HT-29 (cell line): ENCODE measurements at places on chromosomes 11 and 22.

- DNase-seq = no peak
Observed at GRCh38 chr11:114081641-114082414, 22.3 kb downstream of the ZBTB16 start.

DNA sequence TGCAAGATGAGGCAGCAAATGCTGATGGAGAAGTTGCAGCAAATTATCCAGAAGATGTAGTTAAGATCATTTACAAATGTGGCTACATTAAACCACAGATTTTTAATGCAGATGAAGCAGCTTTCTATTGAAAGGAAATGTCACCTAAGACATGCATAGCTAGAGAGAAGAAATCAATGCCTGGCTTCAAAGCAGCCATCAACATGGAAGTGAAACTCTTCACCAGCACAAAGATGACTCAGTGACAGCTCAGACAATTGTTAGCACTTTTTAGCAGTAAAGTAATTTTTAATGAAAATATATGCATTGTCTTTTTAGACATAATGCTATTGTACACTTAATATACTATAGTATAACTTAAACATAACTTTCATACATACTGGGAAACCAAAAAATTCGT, 71.4 kb downstream of the FANCF start:
- DNase-seq = no peak

- no peak for DNase-seq
Observed at GRCh38 chr11:47437218-47437745, 11.0 kb upstream of the PSMC3 start.

DNA sequence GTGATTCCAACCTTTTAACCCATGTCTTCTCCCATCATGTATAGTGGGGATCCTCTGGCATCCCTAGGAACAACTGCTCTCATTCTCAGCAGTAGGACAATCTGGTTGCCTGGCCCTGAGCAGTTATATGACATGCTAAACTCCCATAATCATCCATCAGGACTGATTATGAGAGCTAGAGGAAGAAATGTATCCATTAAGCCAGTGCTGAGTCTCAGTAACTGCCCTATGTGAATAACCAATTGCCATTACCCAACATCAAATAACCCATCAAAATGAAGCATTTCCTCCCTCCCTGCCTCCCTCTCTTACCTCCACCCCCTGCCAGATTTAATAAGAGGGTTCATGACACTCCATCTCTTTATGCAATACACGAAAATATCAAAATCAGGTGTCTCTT, 277.6 kb downstream of the NXPE2 start:
- no peak for DNase-seq

- DNase-seq = peak; percentile 85
Observed at GRCh38 chr11:61695917-61696316, 15.7 kb downstream of the DAGLA start.

DNA sequence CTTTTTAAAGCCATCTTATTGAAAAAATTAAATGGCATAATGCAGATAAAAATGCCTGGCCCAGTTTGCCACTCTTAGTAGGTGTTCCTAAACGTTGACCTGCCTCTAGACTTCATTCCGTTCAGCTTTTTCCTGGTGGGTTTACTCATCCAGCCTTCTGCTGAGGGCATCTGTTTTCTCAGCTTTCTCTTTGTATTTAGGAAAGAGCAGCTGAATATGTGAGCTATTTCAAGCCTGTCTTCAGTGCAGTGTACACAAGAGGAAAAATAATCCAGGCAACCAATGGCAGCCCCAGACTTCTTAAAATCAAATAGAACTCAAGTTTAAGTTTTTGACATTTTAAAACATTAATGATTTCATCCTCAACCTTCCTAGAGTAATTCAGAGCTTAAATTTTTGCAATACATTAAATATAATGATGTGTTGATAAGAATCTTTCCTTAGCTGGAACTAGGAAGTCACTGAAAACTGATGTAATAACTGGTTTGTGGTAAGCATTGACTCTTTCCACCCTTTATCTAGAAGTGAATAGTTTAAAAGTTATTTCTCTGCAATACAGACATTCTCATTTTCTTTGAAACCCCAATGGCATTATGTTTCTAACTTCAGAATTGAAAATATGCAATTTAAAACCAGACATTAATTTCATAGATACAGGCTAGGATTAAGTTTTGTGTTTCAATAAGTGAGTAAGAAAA, 165.4 kb downstream of the AASDHPPT start:
- no peak for DNase-seq

- DNase-seq = no peak
Observed at GRCh38 chr11:74316772-74317505, 5.5 kb upstream of the P4HA3 start.

- no peak for DNase-seq
Observed at GRCh38 chr11:29364006-29364405, 652.8 kb downstream of the KCNA4 start.

GRCh38 chr11:117819096-117820040, 5.2 kb downstream of the FXYD2 start:
- DNase-seq = peak; percentile 91

DNA sequence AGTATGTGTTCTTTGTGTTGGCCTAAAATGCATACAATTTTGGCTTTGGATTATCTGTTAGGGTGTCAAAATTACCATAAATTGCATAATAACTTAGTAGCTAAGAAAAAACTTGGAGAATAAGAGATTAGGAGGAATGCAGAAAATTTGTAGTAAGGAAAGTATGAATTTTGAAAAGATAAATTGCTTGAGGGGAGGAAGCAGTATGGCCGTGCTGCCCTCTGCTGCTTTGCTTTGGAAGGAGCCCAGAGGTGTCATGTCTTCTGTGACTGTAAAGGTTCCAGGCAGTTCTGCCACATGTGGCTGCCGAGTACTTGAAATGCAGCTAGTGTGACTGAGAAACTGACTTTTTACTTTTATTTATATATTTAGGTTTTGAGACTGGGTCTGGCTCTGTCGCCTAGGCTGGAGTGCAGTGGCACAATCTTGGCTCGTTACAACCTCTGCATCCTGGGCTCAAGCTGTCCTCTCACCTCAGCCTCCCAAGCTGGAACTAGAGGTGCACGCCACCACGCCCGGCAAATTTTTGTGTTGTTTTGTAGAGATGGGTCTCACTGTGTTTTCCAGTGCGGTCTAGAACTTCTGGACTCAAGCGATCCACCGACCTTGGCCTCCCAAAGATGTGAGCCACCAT, 1.8 kb downstream of the ADSL start:
- DNase-seq = peak; percentile 35

- no peak for DNase-seq
Observed at GRCh38 chr11:23606191-23606590, 745.9 kb upstream of the CCDC179 start.

DNA sequence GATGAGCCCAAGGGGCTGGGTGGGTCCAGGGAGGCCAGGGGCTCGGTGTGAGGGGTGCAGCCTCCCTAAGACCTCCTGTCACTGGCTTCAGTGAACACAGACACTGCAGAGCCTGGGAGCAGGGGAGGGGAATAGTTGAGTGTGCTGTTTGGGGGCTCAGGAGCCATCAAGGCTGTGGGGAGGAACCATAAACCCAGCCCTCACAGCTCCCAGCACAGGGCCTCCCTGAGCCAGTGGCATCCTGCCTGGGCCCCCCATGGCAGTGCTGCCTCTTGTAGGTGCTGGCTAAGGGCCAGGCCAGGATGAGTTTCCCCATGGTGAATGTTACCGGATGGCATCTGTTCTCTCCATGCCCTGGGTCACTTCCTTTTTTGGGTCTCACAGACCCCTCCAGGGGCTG, 25.5 kb downstream of the KCNJ5 start:
- DNase-seq = no peak

GRCh38 chr11:130141561-130142341, 17.8 kb upstream of the ST14 start:
- DNase-seq = no peak

DNA sequence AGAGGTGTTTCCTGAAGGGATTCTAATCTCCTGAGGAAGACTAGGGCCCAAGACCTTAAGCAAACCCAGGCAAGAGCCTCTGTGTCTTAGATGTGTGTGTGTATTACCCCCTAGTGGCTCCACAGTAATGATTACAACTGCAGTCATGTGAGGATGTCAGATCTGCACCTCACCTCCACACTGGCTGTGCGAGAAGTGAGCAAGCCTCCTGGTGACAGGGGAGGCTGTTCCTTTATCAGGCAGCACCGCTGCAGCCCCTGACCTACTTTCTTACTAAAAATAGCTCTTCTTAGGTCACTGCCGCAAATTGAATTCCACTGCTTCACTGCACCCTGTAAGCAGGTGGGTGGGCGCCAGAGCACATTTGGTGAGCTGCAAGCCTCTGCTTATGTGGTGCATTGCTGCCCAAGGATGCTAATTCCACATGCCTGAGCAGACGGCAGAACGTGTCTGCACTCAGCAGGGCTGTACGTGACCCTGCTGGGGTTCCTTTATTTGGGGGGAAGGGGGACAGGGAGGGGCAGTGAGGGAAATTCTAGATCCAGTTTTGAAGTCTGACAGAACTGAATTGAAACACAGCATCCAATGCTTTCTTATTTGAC, 112.4 kb downstream of the KCNC1 start:
- peak; percentile 12 for DNase-seq

- DNase-seq = no peak
Observed at GRCh38 chr11:36240173-36240572, 49.1 kb downstream of the COMMD9 start.

DNA sequence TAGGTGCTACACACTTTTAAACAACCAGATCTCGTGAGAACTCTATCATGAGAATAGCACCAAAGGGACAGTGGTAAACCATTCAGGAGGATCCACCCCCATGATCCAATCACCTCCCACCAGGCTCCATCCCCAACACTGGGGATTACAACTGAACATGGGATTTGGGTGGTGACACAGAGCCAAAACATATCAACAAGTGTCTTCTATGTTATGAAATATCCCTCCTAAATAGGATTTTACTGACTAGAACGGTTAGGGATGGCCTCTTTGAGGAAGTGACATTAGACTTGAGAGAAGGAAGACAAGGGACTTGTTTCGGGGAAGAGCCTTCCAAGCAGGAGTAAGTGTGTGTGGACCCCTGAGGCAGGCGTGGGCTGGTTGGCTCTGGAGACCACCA, 11.9 kb upstream of the MRPL11 start:
- no peak for DNase-seq

DNA sequence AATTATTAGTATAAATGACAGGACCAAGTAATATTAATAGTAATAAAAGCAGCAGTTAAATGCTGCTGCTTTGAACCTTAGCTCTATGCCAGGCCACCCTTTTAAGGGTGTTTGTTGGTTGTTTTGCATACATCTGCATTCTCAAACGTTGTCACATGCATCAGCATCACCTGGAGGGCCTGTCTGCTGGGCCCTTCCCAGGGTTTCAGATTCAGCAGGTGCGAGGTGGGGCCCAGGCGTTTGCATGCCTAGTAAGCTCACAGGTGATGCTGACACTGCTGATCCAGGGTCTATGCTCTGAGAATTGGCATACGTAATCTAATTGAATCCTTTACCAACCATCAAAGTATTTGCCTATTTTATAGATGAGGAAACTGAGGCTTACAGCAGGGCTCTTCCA, 246.5 kb downstream of the CADM1 start:
- no peak for DNase-seq

DNA sequence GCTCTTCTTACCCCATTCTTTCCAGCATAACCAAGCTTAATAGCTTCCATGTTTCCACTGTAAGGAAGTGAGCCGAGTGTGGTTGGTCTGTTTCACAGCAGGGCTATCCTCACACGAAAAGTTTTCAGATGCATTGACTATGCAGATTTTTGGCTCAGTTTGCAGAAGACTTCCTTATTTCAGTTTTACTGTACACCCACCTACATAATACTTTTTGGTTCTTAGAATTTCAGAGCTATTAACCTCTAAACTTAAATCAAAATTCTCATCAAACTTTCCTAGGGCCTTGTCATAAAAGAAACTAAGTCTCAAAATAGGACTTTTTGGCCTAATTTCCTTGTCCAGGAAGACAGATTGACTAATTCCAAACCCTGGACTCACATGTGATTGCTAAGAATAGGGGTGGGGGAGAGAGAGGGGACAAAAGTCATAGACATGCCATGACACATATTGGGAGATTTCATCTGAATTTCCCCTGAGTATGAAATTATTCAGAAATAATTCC, 7.3 kb upstream of the EHF start:
- no peak for DNase-seq

DNA sequence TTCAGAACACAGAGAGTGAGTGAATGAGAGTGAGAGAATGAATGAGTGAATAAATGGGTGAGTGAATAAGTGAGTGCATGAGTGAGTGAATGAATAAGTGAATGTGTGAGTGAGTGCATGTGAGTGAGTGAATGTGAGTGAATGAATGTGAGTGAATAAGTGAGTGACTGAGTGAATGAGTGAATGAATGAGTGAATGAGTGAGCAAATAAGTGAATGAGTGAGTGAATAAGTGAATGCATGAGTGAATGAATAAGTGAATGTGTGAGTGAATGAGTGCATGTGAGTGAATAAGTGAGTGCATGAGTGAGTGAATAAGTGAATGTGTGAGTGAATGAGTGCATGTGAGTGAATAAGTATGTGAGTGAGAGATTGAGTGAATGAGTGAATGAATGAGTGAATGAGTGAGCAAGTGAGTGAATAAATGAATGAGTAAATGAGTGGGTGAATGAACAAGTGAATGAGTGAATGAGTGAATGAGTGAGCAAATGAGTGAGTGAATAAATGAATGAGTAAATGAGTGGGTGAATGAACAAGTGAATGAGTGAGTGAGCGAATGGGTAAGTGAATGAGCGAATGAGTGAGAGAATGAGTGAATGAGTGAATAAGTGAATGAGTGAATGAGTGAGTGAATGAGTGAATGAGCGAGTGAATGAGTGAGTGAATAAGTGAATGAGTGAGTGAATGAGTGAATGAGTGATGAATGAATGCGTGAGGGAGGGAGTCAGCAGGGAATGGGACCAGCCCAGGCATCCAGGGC, 21.3 kb upstream of the MUC5B start:
- no peak for DNase-seq

- DNase-seq = no peak
Observed at GRCh38 chr11:131099013-131099412, 182.7 kb upstream of the SNX19 start.

DNA sequence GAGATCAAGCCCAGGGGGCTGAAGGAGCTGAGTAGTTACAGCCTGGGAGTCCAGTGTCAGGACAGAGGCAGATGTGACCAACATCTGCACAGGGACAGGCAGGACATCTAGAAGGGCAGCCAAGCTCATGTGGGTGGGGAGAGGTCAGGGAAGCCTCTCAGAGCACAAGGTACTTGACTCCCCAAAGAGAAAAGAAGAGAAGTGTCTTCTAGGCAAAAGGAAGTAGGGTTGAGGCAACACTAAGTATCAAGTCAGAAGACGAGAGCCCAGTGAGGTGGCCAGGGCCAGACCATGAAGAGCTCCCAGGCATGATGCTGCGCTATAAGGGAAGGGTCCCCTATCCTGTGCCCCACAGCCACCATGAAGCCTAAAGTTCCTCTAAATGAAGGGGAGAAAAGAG, 21.5 kb downstream of the RPL27A start:
- no peak for DNase-seq

DNA sequence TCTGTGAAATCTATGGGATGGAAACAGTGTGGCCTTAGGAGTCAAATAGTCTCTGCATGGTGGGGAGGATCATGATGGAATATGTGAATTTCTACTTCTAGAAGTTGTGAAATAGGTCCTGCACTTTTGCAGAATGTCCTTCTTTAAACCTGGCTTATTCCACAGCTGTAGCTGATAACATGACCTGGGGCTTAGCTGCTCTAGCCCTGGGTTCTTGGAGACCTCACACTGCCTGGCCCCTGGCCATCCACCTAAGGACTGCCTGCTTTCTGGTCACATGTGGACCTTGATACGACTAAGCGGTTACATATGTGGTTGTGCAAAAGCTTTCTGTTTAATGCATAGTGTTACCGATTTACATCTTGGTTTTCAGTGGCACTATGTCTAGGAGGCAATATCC, 88.2 kb downstream of the SWAP70 start:
- DNase-seq = no peak

GRCh38 chr11:96126917-96127595, 203.1 kb upstream of the MTMR2 start:
- DNase-seq = no peak
